ENCODE measurements at places on chromosomes 2 and 18.
A peak's percentile ranks its signal among the peaks of the same experiment; 100 is the strongest.

- no peak for ATAC-seq
Observed at GRCh38 chr2:11074246-11074820, 80.9 kb upstream of the SLC66A3 start.

DNA sequence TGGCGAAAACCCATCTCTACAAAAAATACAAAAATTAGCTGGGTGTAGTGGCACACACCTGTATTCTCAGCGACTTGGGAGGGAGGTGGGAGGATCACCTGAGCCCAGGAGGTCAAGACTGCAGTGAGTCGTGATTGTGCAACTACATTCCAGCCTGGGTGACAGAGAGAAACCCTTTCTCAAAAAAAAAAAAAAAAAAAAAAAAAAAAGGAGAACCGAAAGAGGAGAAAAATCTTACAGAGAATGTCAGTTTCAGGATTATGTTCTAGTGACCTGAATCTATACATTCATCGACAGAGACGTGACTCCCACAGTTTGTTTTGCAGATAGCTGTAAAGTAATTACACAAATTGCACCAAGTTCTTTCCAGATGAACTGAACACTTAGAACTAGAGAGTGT lies 187.8 kb downstream of the FTCDNL1 start:
- ATAC-seq = no peak

DNA sequence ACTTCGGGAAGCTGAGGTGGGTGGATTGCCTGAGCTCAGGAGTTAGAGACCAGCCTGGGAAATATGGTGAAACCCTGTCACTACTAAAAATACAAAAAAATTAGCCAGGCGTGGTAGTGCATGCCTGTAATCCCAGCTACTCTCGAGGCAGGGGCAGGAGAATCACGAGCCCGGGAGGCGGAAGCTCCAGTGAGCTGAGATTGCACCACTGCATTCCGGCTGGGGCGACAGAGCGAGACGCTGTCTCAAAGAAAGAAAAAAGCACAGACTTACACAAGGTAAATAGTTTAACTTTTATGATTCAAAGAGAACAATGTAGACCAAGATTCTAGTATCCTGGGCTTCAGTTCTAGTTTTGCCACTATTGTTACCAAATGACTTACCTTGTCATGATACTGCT lies 37.4 kb downstream of the NCKAP1 start:
- no peak for ATAC-seq

DNA sequence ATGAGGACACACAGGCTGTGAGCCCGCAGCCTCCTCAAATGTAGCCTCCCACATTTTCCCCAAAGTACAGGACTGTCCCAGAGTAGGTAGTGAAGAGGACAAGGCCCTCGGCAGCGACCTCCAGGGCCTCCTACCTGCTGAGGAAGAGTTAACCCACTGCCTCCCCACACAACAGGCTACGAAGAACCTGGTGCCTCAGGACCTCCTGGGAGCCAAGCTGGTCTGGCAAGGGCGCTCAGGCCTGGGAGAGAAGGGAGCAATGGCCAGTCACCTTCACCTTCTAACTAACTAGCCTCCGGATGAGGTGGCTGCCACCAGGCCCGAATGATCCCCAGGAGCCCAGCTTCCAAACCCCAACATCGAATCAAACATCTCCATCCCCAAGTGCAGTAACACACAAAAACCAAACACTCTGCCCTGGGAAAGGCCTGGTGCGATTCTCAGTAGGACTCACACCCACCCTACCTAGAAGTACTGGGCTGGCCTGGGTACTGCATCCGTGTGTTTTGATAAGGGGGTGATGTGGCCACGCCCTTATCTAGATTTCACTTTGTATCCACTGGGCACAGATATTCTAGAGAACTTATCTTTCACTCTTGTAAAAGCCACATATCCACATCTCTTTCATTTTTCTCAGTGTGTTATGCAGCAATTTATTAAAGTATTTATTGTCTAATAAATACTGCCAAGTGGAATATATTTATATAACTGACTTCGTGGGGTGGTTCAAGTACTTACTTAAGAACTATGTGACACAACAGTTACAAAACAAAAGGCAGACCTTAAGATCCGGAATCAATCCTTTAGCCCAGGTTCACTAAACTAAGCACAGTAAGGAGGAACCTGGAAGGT lies 9.7 kb downstream of the ERFE start:
- ATAC-seq = no peak

DNA sequence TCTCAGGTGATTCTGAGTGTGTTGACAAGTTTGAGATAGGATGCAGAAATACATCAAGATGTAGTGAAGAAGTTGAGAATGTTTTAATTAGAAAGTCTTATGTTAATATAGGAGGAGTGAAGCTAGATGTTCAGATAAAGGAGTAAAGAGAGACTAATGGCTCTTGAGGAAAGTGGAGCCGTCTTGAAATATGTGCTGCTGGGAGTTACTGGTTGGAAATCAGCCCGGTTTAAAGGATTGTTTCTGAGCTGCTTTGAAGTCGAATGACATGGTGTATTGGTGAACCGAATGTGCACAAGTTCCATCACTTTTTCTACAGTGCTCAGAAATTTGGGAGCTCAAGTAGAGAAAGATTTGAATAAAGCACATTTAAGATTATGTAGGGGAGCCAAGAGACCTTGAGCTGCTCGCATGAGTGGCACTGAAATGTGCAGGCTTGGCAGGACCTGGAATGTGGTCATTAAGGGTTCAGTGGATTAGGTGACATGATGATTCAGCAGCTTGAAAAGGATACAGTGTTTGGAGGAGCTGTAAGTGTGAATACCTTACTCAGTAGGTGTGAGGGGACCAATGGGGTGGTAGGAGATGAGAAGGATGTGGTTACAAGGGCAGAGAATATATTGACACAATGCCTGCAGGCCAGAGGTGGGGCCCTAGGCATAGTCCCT lies 68.6 kb downstream of the CAB39 start:
- ATAC-seq = no peak

DNA sequence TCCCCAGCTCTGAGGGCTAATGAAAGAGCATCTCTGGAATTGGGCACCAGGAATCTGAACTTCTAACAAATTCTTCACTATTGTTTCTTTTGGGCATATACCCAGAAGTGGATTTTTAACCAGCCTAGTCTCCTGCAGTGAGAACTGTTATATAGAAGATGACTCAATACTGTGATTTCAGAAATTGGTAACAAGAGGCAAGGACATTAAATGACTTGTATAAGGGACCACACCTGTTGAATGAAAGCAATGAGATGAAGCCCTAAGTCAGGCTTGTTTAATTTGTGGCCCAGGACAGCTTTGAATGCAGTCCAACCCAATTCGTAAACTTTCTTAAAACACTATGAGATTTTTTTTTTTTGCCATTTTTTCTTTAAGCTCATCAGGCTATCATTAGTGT lies 57.9 kb downstream of the EPC2 start:
- no peak for ATAC-seq

- no peak for ATAC-seq
Observed at GRCh38 chr2:127305990-127306585, 12.1 kb upstream of the ERCC3 start.

DNA sequence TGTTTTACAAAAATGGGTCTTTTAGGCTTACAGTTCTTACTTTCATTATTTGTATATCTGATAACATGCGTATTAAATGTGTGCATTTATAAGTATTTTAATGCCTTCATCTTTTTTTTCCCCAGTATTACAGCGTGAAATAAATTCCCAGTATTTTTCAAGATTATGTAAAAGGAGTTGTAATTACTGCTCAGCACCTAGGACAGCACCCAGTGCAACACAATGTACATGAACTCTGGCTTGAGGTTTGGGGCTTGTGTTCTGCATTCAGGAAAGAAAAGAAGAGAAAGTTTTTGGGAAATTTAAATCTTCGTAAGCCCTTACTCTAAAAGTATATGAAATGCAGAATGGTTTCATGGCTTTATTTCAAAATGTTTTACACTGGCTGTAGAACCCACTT lies 16.7 kb downstream of the ZNF638 start:
- 0 out of 3 replicates have a peak, but pooled peaks have one; percentile 41 for ATAC-seq

GRCh38 chr2:54557211-54557600 lies 101.1 kb downstream of the SPTBN1 start:
- ATAC-seq = no peak

DNA sequence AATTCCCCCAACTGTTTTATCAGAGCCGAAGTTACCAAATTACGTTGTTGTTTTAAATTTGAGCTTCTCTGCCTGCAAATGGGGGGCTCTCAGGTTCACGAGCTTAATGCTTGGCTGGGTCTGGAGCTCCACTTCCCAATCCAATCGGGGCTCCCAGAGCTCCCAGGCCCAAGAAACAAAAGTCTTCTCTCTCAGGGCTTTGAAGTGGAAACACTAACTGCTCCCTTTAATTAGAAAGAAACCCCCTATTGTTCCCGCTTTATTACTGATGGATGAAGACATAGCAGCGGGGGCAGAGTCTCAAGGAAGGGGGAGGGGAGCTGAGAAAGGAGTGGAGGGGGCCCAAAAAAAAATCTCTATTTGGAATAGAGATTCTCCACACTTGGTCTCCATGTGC lies 15.6 kb upstream of the PKDCC start:
- no peak for ATAC-seq

GRCh38 chr2:45085487-45085886 lies 76.2 kb upstream of the SIX2 start:
- no peak for ATAC-seq

DNA sequence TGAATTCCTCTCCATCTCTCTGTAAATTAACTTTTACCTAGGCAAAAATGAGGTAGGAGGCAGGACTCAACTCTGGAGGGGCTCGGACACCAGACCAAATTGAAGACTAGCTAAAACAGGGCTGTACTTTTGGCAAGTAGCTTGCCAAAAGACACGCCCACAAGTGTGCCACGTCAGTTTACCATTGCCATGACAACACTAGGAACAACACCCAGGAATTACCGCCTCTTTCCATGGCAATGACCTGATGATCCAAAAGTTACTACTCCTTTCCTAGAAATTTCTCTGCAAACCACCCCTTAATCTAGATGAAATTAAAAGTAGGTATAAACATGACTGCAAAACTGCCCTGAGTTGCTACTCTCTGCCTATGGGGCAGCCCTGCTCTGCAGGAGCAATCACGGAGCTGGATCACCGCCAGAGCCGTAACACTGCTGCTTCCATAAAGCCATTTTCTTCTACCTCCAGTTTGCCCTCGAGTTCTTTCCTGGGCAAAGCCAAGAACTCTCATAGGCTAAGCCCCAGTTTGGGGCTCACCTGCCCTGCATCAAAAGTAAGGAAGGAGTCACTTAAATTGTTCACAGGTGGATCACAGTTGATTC lies 66.0 kb upstream of the FAM136A start:
- ATAC-seq = no peak

DNA sequence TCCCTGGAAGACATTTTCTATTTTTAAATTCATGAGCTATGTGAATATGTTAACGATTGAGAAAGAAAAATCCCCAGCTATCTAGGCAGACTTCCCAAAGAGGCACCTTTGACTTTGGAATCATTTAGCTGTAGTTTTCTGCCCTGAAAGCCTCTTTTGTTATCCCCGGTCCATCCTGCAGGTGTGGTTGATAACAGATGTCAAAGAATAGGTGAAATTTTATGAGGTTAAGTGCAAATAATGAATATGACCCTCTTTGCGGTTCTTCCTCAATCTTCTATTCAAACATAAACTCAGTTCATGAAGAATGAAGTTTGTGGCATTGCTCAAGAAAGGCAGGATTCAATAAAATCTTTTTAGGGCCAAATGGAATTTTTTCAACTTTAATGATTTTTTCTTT lies 51.6 kb upstream of the ATP8B1 start:
- no peak for ATAC-seq

GRCh38 chr2:222364285-222364895 lies 60.0 kb upstream of the SGPP2 start:
- no peak for ATAC-seq

GRCh38 chr18:51867767-51868166 lies 472.2 kb upstream of the DCC start:
- ATAC-seq = no peak

- no peak for ATAC-seq
Observed at GRCh38 chr2:40034801-40035200, 255.7 kb upstream of the THUMPD2 start.

DNA sequence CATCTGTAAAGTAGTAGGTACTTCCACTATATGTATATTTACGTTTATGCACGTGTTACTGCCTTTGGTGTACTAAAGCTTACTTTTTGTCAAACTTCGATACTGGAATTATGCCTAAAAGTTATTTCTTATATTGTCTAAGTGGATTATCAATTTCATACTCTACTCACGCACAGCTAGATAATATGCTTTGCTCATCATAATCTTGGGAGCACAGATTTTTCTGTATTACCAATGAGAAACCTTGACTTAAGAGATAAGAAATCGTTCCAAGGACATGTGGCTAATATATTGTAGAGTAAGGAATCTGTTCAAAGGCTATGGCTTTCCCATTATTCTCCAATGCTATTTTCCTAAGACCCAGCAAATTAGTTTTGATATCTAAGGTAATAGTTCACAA lies 6.5 kb downstream of the HSPE1 start:
- no peak for ATAC-seq

GRCh38 chr2:10717628-10718027 lies 3.8 kb upstream of the ATP6V1C2 start:
- peak; percentile 85 for ATAC-seq

- ATAC-seq = no peak
Observed at GRCh38 chr2:139122711-139123158, 342.5 kb upstream of the NXPH2 start.

DNA sequence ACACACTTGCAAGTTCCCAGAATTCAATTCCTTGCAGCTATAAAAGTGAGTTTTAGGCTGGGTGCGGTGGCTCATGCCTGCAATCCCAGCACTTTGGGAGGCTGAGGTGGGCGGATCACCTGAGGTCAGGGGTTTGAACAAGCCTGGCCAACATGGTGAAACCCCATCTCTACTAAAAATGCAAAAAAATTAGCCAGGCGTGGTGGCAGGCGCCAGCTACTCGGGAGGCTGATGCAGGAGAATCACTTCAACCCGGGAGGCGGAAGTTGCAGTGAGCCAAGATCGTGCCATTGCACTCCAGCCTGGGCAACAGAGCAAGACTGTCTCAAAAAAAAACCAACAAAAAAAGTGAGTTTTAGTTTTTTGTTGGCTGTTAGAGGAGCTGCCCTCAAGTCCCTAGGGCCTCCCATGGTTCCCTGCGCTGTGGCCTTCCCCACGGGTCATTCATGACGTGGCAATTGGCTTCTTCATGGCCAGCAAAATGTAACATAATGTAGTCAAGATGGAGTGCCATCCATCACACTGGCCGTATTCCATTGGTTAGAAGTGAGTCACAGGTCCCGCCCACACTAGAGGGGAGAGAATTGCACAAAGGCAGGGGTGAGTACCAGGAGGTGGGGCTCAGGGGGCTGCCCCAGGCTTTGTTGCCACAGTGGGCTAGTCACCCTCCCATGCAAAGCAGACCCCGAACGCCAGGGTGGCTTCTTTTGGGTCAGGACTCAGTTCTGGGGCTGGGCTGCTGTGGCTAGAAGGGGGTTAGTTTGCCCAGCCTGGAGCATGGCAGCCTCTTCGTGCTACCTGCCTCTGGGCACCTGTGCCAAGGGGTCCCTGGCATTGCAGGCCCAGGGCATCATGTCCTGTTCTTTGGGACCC lies 37.7 kb upstream of the INHBB start:
- ATAC-seq = no peak

GRCh38 chr2:20494241-20494640 lies 47.4 kb downstream of the RHOB start:
- ATAC-seq = peak; percentile 49

DNA sequence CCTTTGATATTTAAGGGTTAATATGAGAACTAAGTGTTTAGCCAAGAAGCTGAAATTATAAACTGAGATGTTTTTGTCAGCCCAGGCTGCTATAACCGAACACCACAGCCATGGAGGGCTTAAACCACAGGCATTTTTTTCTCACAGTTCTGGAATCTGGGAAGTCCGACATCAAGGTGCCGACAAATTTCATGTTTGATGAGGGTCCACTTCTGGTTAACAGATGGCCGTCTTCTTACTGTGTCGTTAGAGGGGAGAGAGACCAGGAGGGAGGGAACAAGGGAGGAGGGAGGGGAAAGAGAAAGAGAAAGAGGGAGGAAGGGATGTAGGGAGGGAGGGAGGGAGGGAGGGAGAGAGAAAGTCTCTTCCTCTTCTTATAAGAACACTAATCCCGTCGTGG lies 6.5 kb upstream of the CNDP2 start:
- ATAC-seq = no peak

Measured in SK-N-SH treated with all-trans-retinoic acid at 6 μM for 48 hours (cell line).